Type B pancreatic cell (in vitro differentiated cells): ENCODE measurements at places on chromosomes 3 and 15. TPM values are rescaled to one million over a fixed set of nuclear protein-coding genes. Genes with fewer than 3 reads are reported as not detected.

GRCh38 chr3:72738752-72739530 is 109.3 kb downstream of the SHQ1 start:
- DNase-seq, result no peak

DNA sequence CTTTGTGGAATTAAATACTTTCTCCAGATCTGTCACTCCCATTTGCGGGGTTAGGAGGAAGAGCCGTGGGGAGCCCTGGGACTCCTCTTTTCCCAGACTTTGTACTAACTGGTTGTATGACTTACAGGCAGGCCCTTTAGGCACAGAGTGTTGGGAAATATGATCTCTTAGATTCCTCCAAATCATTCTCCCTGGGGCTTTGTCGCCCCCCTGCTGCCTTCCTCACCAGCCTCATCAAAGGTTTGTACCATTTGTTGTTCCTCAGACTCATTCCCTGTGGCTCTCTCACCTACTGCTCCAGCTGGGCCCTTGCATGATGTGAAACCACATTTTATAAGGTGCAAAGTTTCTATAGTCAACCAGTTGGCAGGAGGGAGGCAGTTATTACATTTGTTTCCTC is 56.4 kb downstream of the CRYGS start:
- DNase-seq, result no peak

DNA sequence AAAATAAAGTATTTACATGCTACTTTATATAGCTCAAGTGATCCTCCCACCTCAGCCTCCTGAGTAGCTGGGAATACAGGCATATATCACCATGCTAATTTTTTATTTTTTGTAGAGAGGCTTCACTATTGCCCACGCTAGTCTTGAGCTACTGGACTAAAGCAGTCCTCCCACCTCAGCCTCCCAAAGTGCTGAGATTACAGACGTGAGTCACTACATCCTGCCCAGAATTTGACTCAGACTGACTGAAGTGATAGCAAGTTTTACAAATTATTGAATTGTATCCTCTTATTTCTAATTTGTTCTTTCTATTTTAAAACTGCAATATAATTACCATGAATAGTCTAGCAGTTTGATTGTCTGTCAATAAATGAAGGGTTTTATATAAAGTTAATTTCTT is 210.3 kb upstream of the CGNL1 start:
- DNase-seq, result no peak

DNA sequence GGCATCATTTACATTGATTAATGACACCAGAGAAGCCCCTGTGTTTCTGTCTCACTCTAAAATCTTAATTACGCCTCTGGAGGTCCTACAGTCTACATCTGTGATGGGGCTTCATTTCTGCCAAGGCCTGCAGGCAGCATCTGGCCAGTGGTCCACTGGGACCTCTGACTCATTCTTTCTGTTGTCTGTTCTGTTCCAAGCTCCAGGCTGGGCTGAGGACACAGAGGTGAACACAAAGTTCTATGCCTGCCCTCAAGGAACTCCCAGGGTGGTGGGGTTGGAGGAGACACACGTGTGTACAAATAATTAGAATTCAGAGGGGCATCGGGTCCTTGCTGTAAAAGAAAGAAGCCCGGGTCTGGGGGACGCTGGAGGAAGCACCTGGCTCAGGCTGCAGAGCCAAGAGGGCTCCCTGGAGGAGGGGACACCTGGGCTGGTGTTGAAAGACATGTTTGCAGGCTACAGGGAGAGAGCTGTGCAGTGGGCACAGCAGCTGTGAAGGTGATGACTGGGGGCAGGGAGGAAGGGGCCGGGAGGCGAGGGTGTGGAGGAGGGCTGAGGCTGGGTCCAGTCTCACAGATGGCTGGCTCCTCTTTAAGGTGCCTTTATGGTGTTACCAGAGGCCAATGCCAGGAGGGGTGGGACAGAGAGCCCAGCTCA is 103.3 kb upstream of the PRR23E start:
- no peak for DNase-seq

DNA sequence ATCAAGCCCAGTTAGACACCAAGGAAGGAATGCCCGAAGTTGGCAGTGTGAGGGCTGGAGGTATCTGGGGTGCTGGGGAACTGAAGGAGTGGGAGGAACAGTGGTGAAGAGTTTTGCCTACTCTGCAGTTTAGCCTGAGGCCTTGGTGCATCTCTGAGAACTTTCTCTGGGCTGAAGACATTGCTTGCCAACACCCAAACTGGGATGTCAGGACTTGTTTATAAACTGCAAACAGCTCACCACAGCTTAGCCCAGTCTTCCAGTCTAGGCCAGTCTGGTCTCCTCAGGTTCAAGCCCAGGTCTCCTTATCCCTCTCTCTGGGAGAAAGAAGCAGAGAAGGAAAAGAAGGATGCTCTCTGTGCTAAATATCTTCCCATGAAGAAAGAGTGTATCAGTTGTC is 68.0 kb upstream of the BOC start:
- no peak for DNase-seq

GRCh38 chr15:44129911-44130310 is 65.2 kb downstream of the FRMD5 start:
- DNase-seq, result no peak

GRCh38 chr3:13559764-13560525 is 11.0 kb downstream of the FBLN2 start:
- no peak for DNase-seq

DNA sequence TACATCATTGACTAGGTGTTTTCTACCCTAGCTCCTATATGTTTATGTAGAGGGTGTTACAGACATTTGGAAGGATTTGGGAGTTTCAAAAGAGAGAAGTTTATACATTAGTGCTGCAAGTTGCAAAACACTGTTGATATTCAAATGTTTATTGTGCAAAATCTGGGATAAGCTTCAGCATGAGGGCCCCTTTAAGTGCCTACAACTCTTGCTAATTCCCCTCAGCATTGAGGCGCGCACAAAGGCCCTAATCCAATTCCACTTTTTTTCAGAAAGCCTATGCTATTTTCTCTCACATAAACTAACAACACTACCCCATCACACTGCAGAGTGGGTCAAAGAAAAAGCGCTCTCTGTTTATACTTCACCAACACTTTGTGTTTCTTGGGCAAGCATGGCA is 208.0 kb downstream of the NR2F2 start:
- no peak for DNase-seq

- no peak for DNase-seq
These were observed 75.4 kb upstream of the ABHD17C start for GRCh38 chr15:80619680-80620079.

DNA sequence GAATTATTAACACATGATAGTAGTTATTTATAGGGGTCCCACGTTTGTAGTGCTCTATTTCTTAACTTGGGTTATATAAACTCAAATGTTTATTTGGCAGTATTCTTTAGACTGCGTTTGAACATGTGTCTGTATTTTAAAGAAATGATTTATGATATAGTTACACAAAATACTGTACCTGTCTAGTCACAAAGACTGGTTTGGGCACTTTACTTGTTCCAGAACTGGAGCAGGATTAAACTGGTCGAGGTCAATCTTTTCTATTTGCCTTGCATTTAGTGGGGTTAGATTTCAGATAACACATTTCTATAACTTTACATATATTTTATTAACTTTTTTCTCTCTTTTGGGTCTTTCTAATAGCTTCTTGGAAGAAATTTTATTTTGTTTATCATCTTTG is 39.5 kb downstream of the HACD3 start:
- DNase-seq, result no peak

Gene PLCB2
- total RNA-seq, result 0.71 and 5.8 TPM in 2 replicates

Gene DUOX1
- 5.5 and 11.1 TPM in 2 replicates for total RNA-seq

Gene ZNF660
- total RNA-seq, result 4.0 and 19.2 TPM in 2 replicates
